GF-D8 (cell line): ENCODE measurements at places on chromosomes 7 and 10.
A peak's percentile ranks its signal among the peaks of the same experiment; 100 is the strongest.

GRCh38 chr7:88344956-88345832, 38.5 kb upstream of the STEAP4 start:
- no peak for DNase-seq

DNA sequence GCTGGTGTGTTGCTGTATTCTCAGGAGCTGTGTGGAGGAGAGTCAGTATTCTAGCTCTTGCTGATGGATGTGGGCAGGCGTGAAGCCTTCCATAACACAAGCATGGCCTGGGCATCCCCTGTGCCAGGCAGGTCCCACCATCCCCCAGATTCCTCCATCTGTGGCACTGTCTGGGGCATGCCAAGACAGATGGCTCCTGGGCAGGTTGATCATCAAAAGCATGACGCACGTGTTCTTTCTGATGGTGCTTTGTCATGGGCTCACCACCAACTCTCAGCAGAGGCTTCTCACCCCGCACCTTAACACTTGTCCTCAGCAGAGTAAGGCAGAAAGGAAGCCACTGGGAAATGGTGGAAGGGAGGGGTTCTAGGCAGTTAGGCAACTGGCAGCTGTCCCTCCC, 364.3 kb downstream of the PLXNA4 start:
- no peak for DNase-seq

DNA sequence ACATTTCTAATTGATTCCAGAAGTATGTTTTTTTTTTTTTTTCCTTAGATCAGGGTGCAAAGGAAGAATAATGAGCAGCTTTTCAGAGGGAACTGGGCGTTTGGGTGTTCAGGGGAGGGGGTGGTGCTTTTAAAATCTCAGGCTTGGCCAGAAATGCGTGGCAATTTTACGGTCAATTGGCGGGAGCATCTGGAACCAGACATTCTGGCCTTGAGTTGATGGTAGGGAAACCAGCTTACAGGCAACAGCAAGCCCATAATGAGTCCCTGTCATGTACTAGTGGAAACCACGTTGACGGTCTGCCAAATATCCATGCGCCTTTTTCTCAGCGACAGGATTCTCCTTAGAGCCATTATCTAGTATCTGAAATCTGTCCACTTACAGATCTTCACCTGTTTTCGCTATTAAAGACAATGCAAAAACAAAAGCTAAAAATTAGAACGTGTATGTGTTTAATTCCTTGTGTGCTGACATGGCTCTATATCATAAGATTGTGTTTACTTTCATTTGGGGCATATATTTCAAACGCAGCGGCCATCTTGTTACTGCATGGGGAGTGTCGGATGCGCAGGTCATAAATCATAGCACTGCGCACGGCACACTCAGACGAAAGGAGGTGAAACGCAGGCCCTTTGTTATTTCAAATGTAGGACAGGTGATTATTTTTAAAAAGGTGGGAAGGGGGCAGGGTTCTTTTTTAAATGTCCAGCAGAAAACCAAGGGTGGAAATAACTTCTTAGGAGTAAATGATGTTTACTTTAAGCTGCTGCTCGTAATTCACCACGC, 209.2 kb downstream of the AGMO start:
- no peak for DNase-seq

DNA sequence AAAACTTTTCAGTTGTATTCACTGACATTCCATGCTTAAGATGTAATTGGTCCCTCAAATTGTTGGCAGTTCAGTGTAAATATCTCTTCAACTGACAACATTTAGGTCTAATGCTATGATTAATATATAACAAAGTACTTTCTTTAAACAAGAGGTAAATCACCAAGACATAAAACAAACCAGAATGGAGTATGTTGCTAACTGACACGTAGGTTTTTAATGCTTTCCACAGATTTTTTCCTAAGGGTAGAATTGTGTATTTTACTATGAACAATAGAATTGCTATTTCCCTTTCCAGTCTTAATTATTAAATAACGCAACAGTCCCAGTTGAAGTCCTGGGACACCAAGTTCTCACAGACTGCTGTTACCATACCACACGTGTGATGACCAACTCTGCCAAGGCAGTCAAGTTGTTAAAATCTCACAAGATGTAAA, 4.1 kb downstream of the JCAD start:
- no peak for DNase-seq

GRCh38 chr10:94085766-94086437, 92.2 kb downstream of the PLCE1 start:
- DNase-seq, result no peak

GRCh38 chr10:126640401-126640800, 30.1 kb downstream of the C10orf90 start:
- no peak for DNase-seq

- DNase-seq, result peak; percentile 70
These were observed at the start of gene TECPR1 for GRCh38 chr7:98251601-98252424. TECPR1 (minus strand) TSS chr7:98252232; CDS start chr7:98246146, 6,086 bp downstream.

GRCh38 chr10:119217401-119217800, 10.0 kb downstream of the GRK5 start:
- DNase-seq, result no peak

DNA sequence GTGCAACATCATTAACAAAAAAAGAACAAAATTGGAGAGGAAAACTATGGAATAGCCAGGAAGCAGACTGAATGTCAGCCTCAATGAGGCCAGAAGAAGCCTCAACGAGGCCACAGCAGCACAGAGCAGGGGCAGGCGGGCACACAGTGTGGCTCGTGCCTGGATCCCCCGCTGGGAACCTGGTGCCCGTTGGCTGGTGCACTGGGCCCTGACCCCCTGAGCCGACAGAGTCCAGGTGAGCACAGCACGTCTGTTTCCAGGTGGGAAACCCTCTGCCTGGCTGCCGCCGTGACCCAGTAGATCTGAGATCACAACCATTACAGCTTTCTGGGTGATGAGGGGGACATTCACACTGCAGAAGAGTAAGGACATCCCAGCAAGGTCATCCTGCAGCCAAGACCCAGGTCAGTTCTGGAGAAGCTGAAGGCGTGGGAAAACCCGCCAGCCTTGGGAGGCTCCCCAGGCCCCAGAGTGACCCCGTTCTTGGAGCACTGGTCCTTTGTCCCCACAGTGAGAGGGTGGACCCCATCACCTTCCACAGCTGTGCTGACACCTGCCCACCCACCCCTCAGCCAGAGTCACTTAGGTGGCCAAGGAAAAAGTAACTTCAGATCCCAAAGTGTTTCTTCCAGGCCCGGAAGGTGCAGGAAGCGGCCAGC, 222.1 kb downstream of the ADARB2 start:
- no peak for DNase-seq

DNA sequence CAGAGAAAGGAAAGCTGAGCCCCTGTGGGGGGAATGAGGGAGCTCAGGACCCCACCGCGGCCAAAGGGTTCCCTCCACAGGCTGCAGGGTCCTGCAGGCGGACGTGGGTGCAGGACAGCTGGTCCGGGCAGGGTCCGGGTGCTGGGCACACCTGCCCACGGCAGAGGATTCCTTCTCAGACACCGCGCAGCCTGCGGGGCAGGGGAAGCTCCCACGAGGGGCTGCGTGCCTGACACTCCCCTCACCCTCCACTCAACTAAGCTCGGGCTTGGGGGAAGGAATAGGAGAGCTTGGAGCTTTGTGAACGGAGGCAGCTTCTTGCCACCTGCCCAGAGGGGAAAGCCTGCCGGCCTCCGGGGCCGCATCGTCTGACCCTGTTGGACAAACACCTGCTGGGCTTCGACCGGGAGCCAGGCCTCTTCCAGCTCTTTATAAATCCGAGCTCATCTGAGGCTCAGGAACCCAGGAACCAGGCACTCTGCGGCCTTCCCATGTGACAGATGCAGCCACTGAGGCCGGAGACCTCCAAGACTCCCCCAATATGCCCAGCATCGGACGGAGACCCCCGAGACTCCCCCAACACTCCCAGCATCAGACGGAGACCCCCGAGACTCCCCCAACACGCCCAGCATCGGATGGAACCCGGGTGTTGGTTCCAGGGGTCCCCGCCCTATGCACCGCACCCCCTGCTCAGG, 97.3 kb downstream of the PDGFA start:
- DNase-seq, result no peak

DNA sequence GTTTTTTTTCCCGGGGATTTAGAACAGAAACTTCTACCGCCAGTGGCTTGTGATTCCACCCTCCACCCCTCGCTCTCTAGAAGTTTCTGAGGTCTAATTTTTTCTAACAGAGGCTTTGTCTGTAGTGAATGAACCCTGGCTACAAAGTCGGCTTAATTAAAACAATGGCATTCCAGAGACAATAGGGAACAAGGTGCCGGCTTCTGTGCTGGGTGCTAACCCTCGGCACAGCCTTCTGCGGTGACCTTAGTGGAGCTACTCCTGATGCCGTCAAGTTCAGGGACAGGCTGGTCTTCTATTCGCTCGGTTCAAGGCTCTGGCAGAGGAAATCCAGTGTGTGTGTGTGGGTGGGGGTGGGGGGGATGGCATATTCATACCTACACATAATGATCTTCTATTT, 32.1 kb upstream of the ENO4 start:
- no peak for DNase-seq

GRCh38 chr7:107007892-107008287, 36.6 kb upstream of the PRKAR2B start:
- no peak for DNase-seq

DNA sequence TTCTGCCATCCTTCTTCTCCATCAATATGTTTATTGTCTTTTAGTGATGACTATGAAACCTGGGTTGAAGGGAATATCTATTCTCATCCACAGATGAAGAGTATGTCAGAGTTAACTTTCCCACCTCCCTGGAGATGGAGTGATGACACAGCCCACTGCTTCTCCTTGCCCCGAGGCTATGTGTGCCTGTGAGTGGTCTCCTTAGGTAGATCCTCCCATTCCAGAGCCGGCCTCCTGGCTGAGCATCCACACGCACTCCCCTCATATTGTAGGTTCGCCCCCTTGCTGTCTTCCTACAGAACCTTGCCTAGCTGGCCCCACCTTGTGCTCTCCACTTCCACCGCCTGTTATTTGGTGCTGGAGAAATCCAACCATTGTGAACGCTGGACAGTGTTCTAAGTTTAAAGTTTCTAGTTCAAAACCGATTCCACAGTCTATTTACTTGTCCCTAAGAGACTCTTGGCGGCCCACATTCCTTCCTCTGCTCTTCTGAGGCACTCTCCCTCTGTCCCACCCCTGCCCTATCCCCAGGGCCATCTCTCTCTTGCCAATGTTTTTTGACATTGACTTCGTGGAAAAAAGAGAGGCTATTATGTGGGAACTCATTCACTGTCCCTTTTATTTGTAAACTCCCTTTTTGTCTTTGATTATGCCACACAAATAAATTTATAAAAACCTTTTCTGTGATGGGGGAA, 168.0 kb downstream of the ZNF438 start:
- DNase-seq, result no peak
